Activated CD4-positive, alpha-beta memory T cell treated with anti-CD3 and anti-CD28 coated beads for 36 hours (primary cell): ENCODE measurements at places on chromosomes 2 and 18.

DNA sequence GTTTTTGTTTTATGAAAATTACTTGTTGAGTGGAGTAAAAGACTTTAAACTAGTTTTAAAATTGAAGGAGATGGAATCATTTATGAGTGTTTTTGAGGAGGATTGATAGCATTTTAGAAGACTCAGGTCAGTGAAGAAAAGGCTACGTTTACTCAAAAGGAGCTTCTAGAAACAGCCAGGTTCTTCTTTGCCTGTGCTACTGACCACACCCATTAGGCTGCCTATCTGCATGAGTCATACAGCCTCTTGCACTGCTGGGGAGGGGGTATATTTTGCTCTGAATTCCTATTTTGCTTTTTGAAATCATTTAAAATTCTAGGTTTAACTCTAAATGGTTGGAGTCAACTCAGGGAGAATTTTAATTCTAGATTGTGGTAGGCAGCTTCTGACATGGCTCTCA lies 22.3 kb downstream of the EFEMP1 start:
- DNase-seq = no peak

GRCh38 chr2:123532126-123532525 lies 493.0 kb upstream of the CNTNAP5 start:
- DNase-seq = no peak

DNA sequence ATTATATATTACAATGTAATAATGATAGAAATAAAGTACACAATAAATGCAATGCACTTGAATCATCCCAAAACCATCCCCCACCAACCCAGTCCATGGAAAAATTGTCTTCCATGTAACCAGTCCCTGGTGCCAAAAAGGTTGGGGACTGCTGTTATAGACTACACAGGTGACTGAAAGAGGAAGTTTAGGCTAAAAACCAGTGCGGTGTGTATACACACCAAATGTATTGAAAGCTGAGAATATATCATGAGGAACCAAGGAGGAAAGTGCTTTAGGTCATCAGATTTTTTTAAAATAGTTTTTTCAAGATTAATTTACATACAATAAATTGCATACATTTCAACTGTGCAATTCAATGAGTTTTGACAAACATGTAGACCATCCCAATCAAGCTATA lies 20.5 kb upstream of the C1D start:
- no peak for DNase-seq

- DNase-seq = no peak
Observed at GRCh38 chr2:101300836-101301235, 7.7 kb downstream of the RNF149 start.

DNA sequence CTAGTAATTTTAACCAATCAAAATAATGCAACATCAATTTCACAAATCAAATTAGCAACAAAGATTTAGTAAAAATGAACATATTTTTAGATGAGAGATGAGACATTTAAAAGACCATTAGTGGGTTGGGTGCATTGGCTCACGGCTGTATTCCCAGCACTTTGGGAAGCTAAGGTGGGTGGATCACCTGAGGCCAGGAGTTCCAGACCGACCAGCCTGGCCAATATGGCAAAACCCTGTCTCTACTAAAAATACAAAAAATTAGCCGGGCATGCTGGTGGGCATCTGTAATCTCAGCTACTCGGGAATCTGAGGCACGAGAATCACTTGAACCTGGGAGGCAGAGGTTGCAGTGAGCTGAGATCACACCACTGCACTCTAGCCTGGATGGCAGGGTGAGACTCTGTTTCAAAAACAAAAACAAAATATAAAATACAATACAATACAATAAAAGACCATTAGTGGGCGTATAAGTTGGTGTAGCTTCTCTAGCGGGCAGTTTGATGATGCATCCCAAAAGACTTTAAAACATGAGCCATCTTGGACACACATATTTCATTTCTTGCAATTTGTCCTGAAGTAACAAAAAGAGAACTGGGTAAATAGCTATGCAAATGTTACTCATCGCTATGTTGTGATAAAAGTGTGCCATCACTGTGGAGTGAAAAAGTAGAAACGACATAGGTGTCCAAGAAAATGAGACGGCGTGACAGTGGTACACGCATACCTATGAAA lies 101.8 kb downstream of the COL6A3 start:
- DNase-seq = no peak

- no peak for DNase-seq
Observed at GRCh38 chr18:75323821-75324585, 103.5 kb downstream of the SMIM21 start.

DNA sequence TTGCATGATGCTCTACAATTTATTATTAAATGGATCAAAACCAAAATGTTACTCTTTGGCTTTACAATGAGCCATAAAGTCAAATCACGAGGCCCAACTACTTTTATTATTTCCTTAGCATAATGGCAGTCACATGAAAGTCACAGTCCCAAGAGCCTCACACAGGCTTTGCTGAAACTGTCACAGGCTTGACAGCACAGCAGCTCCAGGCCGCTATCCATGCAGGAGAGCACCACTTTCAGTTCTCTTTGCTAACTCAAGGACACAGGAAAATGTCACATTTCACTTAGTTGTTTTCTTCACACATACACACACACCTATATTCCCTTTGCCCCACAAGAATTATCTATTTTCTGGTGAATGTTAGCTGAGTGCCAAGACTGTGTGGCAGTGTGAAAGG lies 11.1 kb upstream of the MSGN1 start:
- no peak for DNase-seq

DNA sequence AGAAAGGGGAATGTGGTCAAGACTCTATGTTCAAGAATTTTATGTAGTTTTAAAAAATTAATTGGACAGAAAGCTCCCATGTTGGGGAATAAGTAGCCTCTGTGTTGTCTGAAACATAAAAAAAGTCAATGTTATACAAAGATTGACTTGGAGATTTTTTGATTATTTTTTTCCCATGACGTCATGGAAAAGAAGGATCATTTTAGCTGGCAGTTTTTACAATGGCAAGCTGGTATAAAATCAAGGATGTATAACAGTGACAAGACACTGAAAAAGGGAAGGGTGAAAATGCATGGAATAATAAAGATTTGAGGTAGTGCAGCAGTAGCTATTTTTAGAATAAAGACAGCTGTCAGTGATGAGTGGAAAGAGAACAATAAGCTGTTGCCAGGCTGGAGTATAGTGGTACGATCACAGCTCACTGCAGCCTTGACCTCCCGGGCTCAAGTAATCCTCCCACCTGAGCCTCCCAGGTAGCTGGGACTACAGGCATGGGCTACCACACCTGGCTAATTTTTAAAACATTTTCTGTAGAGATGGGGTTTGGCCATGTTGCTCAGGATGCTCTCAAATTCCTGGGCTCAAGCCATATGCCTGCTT lies 9.2 kb downstream of the SLC39A10 start:
- no peak for DNase-seq

GRCh38 chr2:20682167-20682920 lies 15.4 kb downstream of the GDF7 start:
- DNase-seq = no peak
